ENCODE measurements at places on chromosomes 2 and 18. TPM values are rescaled to one million over a fixed set of nuclear protein-coding genes. Genes with fewer than 3 reads are reported as not detected.

Gene RUFY4
- total RNA-seq, result not detected

- DNase-seq, result peak; percentile 71
Observed at GRCh38 chr2:73984922-73985307, 205 bp downstream of the TET3 start.

Gene NXPH2
- not detected for total RNA-seq

- no peak for DNase-seq
Observed at GRCh38 chr2:128641421-128642080, 322.9 kb upstream of the HS6ST1 start.

DNA sequence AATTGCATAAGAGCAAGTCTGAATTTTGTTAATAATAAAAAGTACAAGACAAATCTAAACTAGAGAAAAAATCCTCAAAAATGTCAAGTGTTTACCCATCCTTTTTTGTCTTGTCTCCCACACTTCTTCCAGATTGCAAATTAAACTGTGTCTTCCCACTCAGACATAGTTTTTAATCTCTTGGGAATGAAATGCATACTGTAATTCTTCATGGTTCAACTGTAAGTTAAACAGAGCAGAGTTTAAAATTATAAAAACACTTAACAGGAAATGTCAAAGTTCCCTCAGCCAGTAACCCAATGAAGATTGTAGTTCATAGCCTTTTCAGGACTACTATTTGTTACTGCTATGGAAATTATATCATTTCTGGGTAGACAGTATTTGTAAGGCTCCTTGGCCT is 171.8 kb downstream of the UBE2E3 start:
- no peak for DNase-seq

Gene SLC5A7
- total RNA-seq, result 0.19 TPM

Gene SLC4A3
- total RNA-seq, result 503 TPM

DNA sequence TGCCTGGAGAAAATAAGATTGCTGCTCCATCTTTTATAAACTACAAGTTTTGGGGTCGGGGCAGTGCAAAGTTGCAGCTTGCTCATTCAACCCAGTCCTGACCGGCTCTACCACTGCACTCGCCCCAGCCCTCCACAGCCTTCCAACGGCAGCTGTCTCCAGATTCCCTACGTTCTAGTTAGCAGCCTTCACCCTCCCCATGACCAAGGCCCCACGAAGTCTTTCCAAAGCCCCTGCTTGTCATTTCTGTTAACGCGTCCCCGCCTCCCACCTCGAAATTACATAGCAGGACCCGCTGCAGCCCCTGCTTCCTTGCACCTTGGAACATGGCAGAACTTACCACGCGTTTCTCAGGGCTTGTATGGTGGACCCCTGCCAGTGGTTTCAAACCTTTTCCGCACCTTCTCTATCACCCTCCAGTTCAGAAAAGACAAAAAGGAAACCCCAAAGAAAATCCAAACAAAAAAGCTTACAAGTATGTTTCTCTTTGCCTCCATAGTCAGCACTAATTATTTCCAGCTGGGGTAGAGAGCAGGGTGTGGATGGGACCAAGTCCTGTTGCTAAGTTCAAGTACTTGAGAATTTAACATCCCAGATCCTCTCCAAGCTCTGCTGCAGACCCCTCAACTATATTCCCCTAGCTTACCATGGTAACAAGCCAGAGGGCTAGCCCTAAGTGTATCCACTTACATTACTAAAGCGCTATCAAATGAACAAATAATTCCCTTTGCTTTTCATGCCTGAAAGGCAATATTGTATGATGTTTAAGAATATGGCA is 161.5 kb downstream of the TGIF1 start:
- no peak for DNase-seq

- no peak for DNase-seq
Observed at GRCh38 chr2:27809761-27810241, 38.3 kb downstream of the MRPL33 start.

DNA sequence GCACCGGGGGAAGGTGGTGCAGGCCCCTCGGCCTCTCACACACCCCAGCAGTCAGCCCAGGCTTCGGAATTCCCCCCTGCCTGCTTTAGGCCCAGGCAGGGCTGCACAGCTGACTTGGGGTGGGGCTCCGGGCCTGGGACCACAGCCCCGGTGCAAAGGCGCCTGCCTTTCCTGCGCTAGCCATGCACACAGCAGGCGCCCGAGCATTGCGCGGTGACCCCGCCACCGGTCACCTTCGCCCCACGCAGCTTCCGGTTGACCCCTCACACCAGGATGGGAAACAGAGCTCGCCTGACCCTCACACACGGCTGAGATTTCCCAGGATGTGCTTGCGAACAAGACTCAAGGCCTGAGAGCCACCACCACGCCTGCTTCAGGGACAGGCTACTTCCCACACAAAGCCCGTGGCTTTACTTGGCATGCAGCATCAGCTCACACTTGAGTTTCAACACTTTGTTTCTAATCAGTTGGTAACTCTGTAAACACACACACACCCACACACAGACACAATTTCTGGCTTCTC is 46.0 kb downstream of the SLC66A2 start:
- DNase-seq, result peak; percentile 39

DNA sequence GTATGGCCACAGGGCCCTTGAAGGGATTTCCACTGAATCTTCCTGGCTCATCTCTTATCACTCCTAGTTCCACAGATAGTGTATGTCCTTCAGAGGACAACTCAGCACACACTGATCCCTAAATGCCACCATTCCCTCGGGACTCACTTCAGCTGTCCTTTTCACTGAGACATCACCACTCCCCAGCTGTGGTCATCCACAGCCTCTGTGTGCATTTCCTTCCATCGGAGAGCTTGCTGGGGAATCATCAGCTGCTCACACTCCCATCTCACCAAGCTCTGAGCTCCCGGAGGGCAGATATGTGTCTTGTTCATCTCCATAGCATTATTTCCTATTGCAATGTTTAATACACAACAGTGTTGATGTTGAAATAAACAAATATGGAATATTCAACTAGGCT is 759.5 kb downstream of the RNF144A start:
- DNase-seq, result no peak

DNA sequence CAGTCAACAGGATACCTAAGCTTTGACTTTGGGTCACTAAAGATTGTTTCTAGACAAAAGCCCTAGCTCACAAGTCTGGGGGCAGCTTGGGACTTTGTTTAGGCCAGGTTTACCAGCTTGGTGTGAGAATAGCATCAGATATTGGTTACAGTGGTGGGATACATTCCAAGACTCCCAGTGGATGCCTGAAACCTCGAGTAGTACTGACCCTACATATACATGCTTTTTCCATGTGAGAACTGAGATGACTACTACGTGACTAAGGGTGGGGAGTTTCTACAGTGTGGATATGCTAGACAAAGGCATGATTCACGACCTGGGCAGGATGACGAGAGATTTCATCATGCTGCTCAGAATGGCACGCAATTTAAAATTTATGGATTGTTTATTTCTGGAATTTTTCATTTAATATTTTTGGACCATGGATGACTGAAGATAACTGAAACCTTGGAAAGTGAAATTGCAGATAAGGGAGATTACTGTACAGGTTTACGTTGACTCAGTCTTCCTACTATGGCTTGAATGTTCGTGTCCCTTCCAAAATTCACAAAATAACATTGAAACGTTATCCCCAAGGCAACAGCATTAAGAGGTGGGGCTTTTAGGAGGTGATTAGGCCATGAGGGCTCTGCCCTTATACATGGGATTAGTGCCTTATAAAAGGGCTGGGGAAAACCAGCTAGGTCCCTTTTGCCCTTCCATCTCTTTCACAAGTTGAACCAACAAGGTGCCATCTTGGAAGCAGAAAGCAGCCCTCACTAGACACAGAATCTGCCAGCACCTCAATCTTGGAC is 50.2 kb upstream of the CTAGE1 start:
- no peak for DNase-seq

GRCh38 chr2:30679426-30680088 is 127.7 kb downstream of the CAPN13 start:
- no peak for DNase-seq

Gene CXCR1
- 0.54 TPM for total RNA-seq

- no peak for DNase-seq
Observed at GRCh38 chr2:100188326-100188725, 45.9 kb upstream of the AFF3 start.

Gene KLHL30
- total RNA-seq, result 20.0 TPM

DNA sequence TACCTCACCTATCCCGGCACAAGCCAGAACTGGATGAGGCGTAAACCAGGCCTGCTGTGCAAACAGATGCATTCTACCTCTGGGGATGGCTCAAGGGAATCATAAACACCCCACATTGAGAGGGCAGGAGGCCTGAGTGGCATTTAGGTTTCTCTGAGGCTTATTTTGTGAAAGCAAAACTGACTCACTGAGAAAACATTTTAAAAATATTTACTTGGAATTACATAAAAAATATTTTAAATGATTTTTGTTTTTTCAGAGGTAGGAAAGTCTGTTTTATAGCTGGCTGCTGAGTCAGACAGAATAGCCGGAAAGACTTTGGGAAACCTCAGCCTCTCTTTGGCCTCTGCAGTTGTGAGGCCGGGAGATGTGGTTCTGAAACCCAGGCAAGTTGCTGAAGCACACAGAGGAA is 244.1 kb downstream of the NCKAP5 start:
- DNase-seq, result no peak

Gene CCNT2
- 16.6 TPM for total RNA-seq

GRCh38 chr2:43070030-43070429 is 156.4 kb downstream of the ZFP36L2 start:
- peak; percentile 81 for DNase-seq

DNA sequence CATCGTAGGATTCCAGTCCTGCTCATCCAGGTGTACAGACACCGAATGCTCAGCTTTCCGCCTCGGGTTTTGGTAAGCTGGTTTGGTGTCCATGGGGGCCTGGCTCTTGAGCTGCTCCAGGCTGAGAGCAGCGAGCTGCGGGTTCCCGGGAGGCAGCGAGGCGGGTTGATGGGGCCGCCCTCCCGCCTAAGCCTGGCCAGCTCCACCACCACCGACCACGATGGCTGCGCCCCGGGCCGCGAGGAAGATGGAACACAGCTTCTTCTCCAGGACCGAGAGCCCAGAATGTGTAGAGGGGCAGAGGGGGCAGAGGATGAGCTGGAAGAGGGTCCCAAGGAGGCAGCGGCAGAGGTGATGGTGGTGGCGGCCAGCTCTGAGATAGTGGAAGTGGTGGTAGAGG is 64.1 kb downstream of the AKAIN1 start:
- no peak for DNase-seq

DNA sequence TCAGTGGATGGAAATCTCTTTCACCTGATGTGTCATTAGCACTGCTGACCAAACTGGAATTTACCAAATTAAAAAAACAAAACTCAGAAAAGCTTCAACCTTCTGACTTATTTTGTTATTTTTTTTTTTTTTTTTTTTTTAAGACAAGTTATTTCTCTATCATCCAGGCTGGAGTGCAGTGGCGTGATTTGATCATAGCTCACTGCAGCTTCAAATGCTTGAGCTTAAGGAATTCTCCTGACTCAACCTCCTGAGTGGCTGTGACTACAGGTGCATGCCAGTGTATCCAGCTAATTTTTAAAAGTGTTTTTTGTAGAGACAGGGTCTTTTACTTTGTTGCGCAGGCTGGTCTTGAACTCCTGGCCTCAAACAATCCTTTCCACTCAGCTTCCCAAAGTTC is 155.6 kb downstream of the LRRTM1 start:
- DNase-seq, result no peak

- no peak for DNase-seq
Observed at GRCh38 chr2:173664513-173664910, 300.7 kb downstream of the SP3 start.

Gene DTNB
- total RNA-seq, result 4.5 TPM

Gene CFC1
- not detected for total RNA-seq

Gene KCNE4
- total RNA-seq, result 3.2 TPM
